ENCODE measurements at places on chromosomes 7 and 10.

- no peak for DNase-seq
These were observed 85.6 kb upstream of the CAPZA2 start for GRCh38 chr7:116776610-116777289.

DNA sequence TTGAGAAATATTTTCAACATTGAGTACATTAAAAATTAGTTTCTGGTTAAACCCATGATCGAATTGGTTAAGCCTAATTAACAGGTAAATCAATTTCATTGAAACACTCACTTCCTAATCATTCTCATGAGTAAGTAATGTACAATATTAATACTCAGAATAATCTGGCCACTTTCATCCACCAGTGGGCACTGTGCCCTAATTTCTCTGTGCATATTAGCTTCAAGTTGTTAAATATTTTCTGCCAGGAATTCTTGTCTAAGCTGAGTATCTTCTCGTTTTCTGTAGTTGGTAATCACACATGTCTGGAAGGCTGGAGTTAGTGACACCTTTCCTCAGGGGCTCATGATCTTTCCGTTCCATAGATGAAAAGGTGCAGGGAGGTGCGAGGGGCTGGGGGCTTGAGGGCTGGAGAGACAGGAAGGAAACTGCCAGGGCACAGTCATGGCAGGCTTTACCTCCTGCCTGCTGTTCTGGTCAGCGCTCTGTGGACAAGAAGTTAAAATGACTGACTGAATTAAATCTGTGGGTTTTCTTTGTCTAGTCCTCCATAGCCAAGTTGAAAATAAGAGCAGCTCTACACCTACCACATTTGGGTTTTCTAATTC is 71.9 kb downstream of the WIPF3 start:
- no peak for DNase-seq

- no peak for DNase-seq
These were observed 75.4 kb upstream of the SVIL start for GRCh38 chr10:29710128-29710527.

- no peak for DNase-seq
These were observed 75.9 kb downstream of the VSTM4 start for GRCh38 chr10:49039409-49039808.

DNA sequence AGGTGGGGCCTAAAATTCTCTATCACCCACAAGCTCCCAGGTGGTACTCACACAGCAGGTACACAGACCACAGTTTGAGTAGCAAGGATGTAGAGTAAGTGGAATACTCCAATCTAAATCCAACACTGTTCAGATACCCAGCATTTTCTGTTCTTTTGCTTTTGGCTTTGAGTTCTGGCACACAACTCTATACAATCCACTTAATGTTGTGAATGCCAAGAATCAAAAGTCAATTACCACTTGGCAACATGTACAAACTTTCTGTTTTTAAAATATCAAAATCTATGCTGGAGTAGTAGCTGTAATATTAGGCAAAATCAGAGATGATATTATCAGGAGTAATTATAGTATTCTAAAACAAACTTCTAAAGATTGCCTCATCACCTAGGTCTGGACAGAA is 133.4 kb upstream of the LRRTM3 start:
- DNase-seq: no peak

DNA sequence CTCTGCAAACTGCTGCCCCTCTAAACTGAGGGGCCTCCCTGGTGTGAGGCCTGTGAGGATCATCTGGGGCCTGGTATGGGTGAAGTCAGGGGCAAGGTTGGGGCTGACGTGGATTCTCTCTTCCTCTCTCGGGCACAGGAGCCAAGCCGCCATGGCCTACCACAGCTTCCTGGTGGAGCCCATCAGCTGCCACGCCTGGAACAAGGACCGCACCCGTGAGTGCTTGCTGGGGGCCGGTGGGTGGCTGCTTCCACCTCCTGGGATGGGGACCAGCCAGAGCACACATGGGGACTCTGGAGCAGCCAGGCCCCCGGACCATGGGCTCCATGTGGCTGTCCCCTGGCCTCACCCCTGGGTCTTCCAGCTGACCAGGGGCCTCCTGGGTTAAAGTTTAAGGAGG is 11.0 kb downstream of the ARPC1B start:
- no peak for DNase-seq

DNA sequence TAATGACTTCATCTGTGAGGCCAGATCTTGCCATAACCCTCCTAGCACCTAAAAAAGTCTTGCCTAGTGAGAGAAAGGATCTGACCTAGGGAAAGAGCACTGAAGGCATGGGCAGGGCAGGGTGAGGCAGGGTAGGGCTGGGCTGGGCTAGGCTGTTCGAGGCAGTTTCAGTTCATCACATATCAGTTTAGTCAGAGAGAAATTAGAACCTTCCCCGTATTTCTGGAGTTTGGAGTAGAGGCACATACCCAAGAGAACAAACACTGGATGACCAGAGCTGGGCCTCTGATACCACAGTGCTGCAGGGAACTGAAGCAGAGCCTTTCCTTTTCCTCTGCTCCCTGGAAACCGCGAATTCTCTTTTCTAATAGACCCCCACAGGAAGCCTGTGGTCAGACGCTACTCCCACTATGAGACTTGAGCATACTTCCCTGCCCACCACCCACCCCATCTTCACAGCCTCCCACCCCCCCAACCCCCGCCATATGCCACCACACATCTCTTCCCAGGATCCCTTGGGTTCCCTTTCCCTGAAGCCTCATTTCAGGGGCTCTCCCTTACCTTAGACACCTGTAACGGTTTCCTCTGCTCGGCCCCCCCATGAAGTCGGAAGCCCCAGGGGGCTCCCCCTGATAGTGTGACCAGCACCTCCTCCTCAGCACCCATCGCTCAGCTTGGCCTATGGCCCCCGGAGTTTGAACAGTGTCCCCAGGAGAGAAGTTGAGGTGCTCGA is 406 bp downstream of the SYNPO2L start:
- no peak for DNase-seq

DNA sequence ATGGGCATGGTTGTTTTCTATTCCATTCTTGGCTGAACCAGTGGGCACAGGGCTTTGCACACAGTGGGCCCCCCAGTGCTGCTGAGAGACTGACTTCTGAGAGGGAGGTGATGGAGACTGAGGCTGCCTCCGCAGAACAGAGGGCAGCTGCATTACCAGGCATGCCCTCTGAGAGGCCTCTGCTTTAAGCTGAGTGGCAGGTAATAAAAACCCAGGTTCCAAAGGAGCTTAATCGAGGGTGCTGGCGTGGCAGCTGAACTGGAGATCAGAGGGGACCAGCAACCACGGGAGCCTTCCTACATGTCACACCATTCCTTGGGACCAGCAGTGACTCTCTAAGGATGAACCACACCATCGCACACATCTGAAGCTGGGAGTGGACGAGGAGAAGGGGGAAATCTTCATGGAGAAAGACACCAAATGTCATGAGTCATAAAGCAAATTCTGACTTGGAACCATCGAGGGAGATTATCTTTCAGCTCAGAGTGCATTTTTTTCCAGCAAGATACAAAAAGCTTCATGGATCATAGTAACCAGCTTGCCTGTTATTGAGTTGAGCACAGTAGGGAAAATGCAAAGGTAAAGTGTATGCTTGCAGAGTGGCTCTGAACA is 24.6 kb downstream of the HIPK2 start:
- no peak for DNase-seq

GRCh38 chr10:50464004-50464409 is 159.7 kb downstream of the SGMS1 start:
- no peak for DNase-seq

GRCh38 chr7:51139796-51140195 is 176.8 kb downstream of the COBL start:
- DNase-seq: no peak

DNA sequence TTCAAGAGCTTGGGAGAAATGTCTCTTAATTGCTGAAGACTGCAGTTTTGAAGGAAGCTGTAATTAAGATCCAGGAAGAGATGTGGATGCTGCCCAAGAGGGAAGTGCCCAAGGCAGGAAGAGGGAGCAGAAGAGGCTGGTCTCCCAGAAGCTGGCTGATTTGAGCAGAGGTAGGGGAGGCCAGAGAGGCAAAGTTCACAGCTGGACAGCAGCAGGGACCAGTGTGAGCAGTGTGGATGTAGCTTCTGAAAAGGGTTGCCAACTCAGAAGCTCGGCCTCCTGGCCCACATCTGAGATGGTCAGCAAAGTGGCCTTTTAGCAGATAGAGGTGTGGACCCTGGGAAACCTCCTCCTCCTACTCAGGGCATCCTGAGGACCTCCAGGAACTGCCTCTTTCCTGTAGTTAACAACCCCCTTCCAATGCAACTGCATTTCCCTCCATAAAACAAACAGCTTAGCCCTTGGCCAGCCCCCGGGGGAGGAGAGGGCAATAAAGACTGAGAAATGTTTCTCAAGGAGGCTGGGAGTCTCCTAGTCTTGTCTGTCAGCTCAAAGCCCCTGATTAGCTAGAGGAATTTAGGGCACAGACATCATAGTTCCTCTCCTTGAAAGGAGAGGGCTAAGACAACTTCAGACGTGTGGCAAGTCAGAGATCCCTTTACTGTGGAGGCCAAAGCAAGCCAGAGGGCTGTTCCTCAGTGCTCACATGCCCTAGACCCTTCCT is 69.5 kb downstream of the PAX2 start:
- no peak for DNase-seq

GRCh38 chr10:6928586-6928985 is 348.5 kb upstream of the PRKCQ start:
- no peak for DNase-seq

DNA sequence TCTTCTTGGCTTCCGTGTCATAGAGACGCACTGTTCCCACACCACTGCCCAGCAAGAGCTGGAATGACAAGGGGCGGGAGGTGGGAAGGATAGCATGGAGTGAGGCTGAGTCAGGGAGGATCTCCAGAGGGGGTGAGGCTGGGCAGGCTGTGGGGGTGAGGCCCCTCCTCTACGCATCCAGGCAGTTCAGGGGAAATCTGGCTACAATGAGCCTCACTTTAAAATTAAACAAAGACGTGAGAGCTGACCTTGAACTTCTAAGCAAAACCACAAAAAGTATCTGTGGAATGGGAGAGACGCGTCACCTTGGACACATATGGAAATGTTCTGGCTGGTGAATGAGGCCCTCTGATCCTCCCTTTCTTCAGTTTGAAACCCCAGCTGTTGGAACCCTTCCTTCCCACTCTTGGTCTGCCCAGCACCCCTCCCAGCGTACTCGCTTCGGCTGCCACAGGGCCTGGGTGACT is 17.7 kb downstream of the WDR91 start:
- no peak for DNase-seq

DNA sequence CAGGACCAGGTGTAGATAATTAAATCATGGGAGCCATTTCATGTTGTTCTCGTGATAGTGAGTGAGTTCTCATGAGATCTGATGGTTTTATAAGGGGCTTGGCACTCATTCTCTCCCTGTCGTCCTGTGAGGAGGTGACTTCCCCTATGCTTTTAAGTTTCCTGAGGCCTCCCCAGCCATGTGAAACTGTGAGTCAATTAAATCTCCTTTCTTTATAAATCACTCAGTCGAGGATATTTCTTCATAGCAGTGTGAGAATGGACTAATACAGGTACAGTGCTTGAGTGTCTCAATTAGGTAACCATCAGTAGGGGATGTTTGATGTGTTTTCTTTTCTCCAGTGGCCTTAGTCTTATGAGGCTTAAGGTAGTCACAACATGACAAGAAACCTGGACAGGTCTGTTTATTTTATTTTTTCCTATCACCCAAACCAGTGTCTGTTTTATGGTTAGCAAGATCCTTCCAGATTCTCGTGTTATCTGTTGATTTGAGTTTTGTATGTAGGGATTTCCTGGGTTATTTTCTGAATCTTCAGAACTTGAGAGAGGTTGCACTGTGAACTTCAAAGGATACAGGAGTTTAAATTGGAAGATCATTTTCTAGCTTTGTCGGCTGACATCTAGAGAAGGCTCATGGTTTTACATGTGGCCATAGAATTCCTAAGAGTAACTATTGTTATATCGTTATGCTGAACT is 32.1 kb downstream of the UMAD1 start:
- no peak for DNase-seq

DNA sequence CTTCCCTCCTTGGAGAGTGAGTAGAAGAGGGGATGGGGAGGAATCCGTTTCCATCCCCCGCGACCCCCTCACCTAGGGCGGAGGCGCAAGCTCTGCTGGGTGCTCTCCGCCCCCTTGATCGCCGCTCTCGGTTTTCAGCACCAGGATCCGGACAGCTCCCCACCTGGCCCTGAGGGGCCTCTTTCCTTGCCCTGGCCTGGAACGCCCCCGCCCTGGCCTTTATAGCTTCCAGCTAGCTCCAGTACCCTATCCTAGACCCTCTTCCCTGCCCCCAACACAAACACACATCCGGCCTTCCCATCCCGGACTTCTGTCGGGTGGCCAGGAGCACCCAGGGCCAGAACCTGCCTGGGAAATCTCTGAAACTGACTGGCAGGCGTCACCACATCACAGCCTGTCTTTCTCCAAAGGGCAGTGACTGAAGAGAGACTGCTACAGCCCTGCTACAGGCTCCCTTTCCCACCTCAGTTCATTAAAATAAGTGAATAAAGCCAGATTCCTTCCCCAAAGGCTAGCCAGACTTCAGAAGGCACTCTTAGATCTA is 72.3 kb upstream of the LEP start:
- DNase-seq: no peak

GRCh38 chr7:146661435-146661834 is 544.8 kb downstream of the CNTNAP2 start:
- no peak for DNase-seq

GRCh38 chr10:4725917-4726606 is 99.9 kb upstream of the AKR1E2 start:
- no peak for DNase-seq

DNA sequence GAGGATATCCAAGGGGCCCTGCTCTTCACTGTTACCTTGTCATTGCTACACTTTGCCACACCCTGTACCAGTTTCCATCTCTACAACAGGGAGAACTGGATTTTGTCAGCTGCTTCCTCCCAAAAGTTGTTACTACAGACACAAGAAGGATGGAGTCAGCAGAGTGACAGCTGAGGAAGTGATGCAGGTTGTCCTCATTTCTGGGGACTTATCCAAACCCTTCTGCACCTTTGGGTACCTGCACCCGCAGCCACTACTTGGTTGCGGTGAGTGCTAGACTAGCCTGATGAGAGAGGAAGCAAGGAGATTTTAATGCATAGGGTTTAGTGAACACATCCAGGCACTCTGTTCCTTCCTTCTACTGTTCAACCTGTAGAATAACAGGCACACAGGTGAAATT is 281.0 kb downstream of the RPS24 start:
- no peak for DNase-seq

DNA sequence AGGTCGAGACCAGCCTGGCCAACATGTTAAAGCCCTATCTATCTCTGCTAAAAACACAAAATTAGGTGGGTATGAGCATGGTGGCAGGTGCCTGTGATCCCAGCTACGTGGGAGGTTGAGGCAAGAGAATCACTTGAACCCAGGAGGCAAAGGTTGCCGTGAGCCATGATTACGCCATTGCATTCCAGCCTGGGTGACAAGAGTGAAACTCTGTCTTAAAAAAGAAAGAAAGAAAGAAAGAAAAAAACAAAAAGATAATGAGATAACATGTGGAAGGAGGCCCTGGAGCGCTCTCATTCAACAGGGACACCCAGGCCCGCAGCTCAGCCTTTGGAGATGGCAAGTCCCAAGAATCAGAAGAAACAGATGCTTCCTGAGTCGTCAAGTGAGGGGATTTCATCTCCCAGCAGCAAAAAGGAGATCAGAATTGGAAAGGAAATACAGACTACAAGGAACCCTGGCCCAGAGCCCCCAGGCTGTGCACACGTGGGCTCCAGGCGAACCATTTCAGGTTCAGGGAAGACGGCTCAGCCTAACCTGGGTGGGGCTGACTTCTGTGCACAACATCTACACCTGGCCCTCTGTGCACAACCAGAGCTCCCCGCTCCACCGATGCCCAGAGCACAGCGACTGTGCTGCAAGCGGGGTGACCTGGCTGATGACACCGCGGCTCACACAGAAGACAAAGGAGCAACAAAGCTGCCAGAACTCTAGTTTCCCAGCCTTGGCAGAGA is 33.3 kb downstream of the GNA12 start:
- DNase-seq: no peak

Data from hippocampal formation (tissue), 2 donors.